ENCODE measurements at places on chromosomes 1 and 21. TPM values are rescaled to one million over a fixed set of nuclear protein-coding genes. Genes with fewer than 3 reads are reported as not detected.
A peak's percentile ranks its signal among the peaks of the same experiment; 100 is the strongest.

The TSPAN1 gene
- not detected for total RNA-seq

The SIPA1L2 gene
- 0.22 TPM for total RNA-seq

The MSH4 gene
- 1.7 TPM for total RNA-seq

The LCE2C gene
- not detected for total RNA-seq

DNA sequence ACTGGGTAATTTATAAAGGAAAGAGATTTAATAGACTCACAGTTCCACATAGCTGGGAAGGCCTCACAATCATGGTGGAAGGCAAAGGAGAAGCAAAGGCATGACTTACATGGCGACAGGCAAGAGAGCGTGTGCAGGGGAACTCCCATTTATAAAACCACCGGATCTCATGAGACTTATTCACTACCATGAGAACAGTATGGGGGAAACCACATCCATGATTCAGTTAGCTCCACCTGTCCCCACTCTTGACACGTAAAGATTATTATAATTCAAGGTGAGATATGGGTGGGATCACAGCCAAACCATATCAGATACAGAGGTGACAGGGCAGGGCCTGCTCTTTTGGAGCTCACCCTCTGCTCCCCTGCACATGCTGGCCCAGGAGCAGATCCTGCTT is 31.4 kb upstream of the TMEM61 start:
- no peak overlapping the region for H3K4me3 ChIP-seq
- no peak overlapping the region for H3K27ac ChIP-seq
- no peak for DNase-seq
- H3K4me1 ChIP-seq = no peaks in the 10 kb centered on the region
- H3K36me3 ChIP-seq = no peaks in the 10 kb centered on the region

DNA sequence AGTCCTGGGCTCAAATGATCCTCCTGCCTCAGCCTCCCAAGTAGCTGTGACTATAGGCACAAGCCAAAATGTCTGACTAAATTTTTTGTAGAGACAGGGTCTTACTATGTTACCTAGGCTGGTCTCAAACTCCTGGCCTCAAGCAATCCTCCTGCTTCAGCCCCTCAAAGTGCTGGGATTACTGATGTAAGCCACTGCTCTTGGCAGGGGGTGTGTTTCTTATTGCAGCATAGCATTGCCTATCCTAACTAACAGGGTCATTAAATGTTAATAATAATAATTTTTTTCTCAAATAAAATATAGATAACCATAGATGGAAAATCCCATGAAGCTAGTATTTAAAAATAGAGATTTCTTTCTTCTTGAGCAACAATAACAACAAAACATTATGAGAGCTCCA is 52.4 kb downstream of the EXO1 start:
- H3K36me3 ChIP-seq = no peaks in the 10 kb centered on the region
- H3K4me1 ChIP-seq = peaks cover 15% of the 10 kb centered on the region
- DNase-seq = no peak
- H3K4me3 ChIP-seq = no peak overlapping the region

GRCh38 chr1:155254714-155255242 is 505 bp downstream of the ENTREP3 start:
- peaks cover 23% of the 10 kb centered on the region for H3K36me3 ChIP-seq
- no peak overlapping the region for H3K27ac ChIP-seq
- no peak overlapping the region for H3K4me3 ChIP-seq
- no peaks in the 10 kb centered on the region for H3K27me3 ChIP-seq
- peaks cover 20% of the 10 kb centered on the region for H3K4me1 ChIP-seq

DNA sequence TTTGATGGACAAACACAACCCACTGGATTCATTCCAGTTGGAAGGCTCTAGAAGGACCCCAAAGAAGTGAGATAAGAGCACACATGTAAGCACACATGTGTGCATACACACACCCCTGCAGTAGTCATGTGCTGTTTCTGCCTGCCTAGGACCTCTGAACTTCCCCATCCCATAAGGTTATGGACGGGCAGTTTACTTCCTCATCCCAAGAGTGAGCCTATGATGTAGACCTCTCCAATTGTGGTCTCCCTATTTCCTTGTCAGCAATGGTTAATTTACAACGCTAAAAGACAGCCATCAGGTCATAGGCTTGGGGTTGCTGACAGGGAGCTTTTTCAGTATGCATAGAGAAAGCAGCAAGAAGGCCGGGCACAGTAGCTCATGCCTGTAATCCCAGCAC is 15.4 kb upstream of the ADAR start:
- H3K4me1 ChIP-seq = peaks cover 8% of the 10 kb centered on the region
- no peak overlapping the region for H3K27ac ChIP-seq
- no peaks in the 10 kb centered on the region for H3K27me3 ChIP-seq
- no peak for DNase-seq
- peaks cover 4% of the 10 kb centered on the region for H3K36me3 ChIP-seq

DNA sequence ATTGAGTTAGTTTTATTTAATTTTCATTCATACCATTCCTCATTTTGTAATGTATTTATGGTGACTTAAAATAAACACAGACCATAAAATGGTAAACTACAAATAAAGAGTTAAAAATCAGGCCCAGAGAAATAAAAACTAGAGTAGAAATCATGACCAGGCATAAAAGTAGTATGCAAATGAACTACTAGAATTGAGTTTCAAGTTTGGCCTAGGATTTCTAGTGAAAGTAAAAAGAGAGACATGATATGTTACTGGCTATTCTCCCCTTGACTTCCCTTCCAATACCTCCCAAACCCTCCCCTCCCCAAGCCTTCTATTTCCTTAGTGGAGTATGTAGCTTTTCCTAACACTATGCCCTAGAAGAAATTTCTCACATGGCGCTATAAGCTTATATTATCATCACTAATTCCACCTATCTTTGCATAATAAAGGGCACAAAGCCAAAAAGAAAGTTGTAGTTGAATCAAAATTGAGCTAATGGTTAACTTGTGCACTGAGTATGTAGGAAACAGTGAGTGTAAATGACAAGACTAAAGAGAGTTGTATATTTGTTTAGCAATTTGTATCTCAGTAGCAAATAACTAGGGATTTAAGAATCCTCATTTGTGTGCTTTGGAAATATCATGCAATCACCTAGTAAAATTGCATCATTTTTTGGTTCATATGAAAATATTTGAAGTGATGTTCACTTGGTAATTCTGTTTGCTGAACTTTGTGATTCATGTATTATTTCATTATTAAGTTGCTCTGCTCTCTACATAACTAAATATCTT is 29.7 kb upstream of the CDC14A start:
- no peak for DNase-seq
- H3K4me3 ChIP-seq = no peak overlapping the region
- no peaks in the 10 kb centered on the region for H3K4me1 ChIP-seq
- H3K27ac ChIP-seq = no peak overlapping the region
- no peaks in the 10 kb centered on the region for H3K36me3 ChIP-seq

- no peak overlapping the region for H3K4me3 ChIP-seq
- DNase-seq = no peak
Observed at GRCh38 chr21:43812139-43812821, 22.9 kb downstream of the RRP1 start.

DNA sequence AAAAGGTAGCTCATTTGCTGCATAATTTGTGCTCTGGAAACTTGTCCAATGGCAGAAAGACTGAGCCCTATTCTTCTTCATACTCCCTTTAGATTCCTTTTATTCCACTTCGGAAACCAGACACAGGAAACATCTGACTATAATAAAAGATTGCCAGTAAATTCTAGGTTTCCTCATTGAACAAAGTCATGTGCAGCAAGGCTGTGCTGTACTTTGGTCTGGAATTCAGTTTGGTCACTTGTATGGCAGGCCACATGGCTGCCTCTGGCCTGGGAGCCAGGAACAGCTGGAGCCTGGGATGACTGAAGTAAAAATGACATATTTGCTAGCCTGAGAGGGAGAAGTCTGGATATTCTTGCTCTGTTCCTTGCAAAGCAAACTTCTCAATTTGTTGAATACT is 79.6 kb downstream of the ST3GAL3 start:
- DNase-seq = no peak
- H3K36me3 ChIP-seq = no peaks in the 10 kb centered on the region
- H3K27ac ChIP-seq = no peak overlapping the region
- H3K4me1 ChIP-seq = no peaks in the 10 kb centered on the region
- H3K27me3 ChIP-seq = no peaks in the 10 kb centered on the region
- H3K4me3 ChIP-seq = no peak overlapping the region

DNA sequence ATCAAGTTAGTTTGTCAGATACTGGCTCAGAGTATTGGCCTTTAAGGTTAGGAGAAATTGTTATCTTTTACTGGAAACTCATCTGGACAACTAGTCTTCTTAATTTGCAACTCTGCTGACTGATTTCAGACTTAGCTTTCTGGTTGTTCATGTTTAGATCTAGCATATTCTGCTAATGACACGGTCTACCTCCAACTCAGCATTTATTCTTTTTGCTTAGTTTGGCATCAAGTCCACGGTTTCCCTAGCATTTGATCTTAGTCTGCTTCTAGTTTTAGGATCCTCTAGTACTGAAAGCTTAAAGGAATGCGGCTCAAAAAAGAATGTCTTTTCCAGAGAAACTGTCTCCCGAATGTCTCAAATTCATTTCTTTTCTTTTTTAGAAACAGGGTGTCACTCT is 75.6 kb upstream of the SLFNL1 start:
- no peak overlapping the region for H3K4me3 ChIP-seq
- H3K27me3 ChIP-seq = no peaks in the 10 kb centered on the region
- no peak overlapping the region for H3K27ac ChIP-seq
- no peak for DNase-seq
- no peaks in the 10 kb centered on the region for H3K36me3 ChIP-seq
- H3K4me1 ChIP-seq = no peaks in the 10 kb centered on the region

DNA sequence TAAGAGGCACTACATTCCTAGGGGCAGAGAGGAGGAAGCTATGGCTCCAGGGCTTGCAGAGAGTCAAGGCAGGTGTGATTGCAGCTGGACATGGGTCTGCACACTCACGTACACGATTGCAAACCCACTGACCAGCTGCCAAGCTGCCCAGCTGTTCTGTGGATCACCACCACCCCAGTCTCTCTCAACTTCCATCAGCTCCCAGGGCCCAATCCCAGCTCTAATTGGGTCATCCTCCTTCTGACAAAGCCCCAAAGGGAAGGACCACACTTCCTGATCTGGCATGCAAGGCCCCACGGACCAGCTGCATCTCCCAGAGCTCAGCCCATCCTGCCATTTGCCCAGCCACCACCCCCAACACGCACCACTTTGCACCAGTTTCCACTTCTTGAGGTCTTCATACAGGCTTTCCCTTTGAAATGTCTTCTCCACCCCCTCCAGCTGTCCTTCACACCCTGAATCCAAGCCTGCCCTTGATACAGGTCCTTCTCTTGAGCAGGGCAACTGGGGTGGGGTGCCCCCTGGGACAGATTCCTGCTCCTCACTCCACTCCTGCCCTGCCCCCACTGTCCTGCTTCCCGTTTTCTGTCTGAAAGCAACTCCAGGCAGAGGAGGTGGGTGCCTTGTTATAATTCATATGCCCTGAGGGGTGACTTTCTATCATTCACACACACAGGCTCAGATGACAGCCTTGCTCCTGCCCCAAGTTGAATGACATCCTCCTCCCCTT is 179.4 kb upstream of the EDN2 start:
- DNase-seq = no peak
- H3K4me1 ChIP-seq = peaks cover 42% of the 10 kb centered on the region
- H3K4me3 ChIP-seq = no peak overlapping the region
- peak overlapping the region; percentile 87 for H3K27ac ChIP-seq
- H3K36me3 ChIP-seq = no peaks in the 10 kb centered on the region

- H3K27ac ChIP-seq = peak overlapping the region; percentile 38
- DNase-seq = peak; percentile 49
- H3K36me3 ChIP-seq = no peaks in the 10 kb centered on the region
- no peak overlapping the region for H3K4me3 ChIP-seq
Observed at GRCh38 chr1:36151845-36152203, 2.5 kb upstream of the TRAPPC3 start.

DNA sequence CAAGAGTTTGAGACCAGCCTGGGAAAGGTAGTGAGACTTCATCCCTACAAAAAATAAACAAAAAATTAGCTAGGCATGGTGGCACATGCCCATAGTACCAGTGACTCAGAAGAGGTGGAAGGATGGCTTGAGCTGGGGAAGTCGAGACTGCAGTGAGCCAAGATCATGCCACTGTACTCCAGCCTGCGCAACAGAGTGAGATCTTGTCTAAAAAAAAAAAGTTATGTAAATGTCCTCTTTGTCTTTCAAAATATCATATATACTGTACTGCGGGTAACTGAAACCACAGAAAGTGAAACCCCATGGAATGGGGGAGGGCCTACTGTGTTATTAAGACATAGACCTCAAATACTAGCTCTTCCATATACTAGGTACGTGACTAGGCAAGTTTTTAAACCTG is 20.8 kb downstream of the ACADM start:
- H3K4me1 ChIP-seq = no peaks in the 10 kb centered on the region
- H3K27me3 ChIP-seq = no peaks in the 10 kb centered on the region
- no peak overlapping the region for H3K27ac ChIP-seq
- no peak for DNase-seq
- H3K36me3 ChIP-seq = peaks cover 16% of the 10 kb centered on the region

DNA sequence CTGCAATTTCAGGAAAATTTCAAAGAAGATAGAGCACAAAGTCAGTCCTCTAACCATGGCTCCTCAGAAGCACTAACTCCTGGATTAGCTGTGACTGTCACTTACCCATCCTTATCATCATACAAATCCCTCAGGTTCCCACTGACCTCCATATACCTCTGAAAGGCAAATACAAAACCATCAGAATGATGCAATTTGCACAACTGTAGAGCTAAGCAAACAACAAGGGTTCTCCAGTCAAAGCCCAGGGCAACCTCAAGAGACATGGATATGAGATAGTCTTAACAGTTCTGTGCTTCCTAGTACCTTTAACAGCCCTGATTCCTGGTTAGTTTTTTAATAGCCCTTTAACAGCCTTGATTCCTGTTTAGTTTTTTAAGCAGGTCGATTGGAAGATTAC is 2.1 kb downstream of the SF3A3 start:
- H3K27ac ChIP-seq = no peak overlapping the region
- no peaks in the 10 kb centered on the region for H3K27me3 ChIP-seq
- no peak overlapping the region for H3K4me3 ChIP-seq
- peaks cover 7% of the 10 kb centered on the region for H3K4me1 ChIP-seq
- no peak for DNase-seq

- DNase-seq = no peak
- no peak overlapping the region for H3K27ac ChIP-seq
- H3K4me1 ChIP-seq = no peaks in the 10 kb centered on the region
- no peaks in the 10 kb centered on the region for H3K36me3 ChIP-seq
- H3K4me3 ChIP-seq = no peak overlapping the region
Observed at GRCh38 chr21:41600961-41601572, 93.1 kb upstream of the TMPRSS2 start.

GRCh38 chr1:180424848-180425457 is 77.4 kb downstream of the ACBD6 start:
- H3K27ac ChIP-seq = no peak overlapping the region
- DNase-seq = no peak
- H3K4me3 ChIP-seq = no peak overlapping the region
- no peaks in the 10 kb centered on the region for H3K36me3 ChIP-seq
- H3K4me1 ChIP-seq = peaks cover 6% of the 10 kb centered on the region
- H3K27me3 ChIP-seq = no peaks in the 10 kb centered on the region
